ENCODE measurements at places on chromosomes 12 and 14. TPM values are rescaled to one million over a fixed set of nuclear protein-coding genes. Genes with fewer than 3 reads are reported as not detected.

DNA sequence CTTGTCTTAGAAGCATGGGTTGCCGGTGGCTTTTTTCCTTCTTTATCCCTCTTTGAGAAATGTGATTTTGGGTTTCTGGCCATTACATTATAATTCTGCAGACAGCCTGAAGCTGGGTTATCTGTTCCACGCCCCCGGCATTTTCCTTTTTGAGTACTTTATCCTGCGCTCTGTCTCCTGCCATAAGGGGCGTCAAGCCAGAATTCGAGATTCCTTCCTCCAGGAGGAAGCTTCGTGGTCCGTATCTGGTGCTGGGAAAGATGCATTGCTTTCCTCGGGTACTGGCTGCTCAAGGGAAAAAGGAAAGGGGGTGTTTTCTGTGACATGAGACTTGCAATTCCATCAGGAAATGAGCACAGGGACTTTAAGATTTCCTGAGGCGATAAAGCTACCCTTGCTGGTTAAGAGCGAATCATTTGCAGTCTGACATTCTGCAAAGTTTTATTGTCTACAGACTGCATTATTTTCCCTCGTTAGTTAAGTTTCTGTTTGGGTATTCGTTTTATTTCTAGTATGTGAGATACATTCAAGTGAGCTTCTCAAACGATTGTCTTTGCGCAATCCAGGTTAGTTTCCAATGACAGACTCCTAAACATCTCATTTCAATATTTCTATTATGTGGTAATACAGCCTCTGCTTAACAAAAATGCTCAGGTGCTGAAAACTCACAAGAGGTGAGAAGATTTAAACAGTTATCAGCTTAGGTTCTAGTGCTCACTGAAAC is 694 bp downstream of the AKAP5 start:
- peak; percentile 42 for DNase-seq

DNA sequence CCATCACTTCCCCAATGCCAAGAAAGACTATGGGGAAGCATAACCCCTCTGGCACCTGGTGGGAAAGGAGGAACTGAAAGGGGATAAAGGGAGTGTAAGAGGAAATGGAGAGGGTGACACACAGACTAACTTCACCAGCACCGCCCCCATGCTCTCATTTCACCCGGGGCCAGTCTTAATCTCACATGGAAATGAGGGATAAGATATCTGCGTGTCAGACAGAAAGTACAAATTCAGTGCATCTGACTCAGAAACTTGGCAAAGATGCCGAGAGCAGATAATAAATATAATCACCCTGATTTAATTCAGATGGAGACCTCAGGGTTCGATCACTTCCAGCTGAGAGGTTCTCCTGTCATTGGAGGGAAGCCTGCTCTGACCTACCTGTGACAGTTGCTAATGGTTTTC is 191.6 kb downstream of the DUSP6 start:
- peak; percentile 65 for DNase-seq

- DNase-seq, result no peak
These were observed 50.0 kb downstream of the GPHB5 start for GRCh38 chr14:63268771-63269170.

DNA sequence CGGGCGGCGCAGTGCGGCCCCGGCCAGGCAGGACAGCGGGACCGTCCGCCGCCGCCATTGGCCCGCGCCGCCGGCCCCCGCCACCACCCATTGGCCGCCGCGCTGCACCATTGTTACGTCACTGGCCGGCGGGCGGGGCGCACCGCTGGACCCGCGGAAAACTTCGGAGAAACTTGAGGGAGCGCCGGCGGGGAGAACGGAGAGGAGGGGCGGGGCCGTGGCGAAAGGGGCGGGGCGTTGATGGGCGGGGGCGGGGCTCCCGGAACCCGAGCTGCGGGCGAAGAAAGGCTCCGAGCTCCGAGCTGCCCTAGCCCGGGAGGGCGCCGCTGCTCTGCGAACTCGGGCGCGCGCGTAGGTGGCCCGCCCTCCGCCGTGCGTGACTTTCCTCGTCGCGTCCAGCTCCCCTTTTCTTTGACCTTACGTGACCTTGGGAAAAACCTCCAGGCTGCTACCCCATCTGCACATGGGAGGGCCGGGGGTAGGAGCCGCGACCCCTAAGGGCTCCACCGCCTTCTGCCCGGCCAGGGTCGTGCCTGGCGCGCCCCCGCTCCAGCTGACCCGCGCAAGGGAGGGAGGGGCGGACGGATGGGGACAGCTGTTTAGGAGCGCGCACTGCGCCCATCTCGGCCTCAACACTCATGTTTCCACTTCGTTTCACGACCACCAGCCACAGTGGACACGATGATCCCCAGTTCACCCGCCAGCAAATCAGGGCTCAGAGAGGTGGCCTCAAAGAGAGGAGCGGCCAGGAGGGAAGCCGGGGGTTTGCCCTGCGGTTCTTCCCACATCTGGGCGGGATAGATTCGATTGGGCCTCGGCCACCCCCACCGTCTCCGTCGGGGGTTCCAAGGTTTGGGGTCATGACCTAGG is at the start of gene ANKRD9:
Gene ANKRD9 (minus strand): TSS at position 31 of the 870 bp plus-strand sequence. CDS start 1,887 bp downstream, outside the sequence.
- peak; percentile 96 for DNase-seq

- DNase-seq, result no peak
These were observed 88.1 kb upstream of the DIO3 start for GRCh38 chr14:101473045-101473729.

DNA sequence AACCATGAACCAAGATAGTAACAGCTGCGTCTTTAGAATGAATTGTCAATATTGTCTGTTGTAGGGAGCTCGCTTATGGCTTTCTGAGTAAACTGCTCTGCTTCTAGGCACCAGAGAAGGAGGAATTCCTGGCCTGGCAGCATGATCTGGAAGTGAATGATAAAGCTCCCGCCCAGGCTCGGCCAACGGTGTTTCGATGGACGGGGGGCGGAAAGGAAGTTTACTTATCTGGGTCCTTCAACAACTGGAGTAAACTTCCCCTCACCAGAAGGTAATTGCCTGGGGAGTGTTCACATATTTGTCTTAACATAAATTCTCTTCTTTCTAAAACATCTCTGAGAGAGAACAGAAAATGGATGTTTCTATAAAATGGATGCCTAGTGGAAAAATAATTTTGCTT is 4.3 kb downstream of the PRKAB1 start:
- no peak for DNase-seq

GRCh38 chr12:54054742-54055194 is 1.1 kb downstream of the HOXC4 start:
- no peak for DNase-seq

DNA sequence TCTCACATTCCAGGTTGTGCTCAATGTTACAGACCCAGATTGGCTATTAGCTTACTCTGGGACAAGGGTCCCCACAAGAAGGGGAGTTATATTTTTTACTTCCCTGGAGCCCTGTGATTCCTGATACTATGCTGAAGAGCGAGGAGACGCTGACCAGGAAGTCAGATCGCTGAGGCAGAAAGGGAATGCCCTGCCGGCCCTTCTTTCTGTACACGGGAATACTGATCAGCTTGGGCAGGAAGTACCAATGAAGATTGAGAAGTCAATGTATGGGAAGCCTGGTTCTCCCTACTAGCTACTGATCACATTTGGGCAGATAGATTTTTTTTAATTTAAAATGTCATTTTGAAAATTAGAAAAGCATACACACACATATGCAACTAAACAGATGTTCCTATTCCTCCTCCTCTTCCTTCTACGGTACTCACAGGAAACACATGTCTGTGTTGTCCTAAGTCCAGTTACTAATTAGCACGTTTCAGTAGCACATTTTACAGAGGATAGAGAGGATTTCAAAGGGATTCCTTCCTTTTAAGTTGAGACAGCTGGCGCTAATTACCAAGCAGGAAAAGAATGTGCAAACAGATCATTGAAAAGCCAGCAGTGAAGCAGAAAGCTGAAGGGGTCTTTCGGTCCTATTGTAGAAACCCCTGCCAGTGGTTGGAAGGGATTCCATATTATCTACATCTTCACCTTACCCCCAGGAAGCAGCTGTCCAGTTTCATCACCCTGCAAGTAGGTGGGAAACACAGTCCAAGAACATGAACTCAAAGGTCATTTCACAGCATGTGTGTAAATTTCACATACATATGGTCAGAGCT is 292.4 kb downstream of the DUSP6 start:
- DNase-seq, result peak; percentile 37

DNA sequence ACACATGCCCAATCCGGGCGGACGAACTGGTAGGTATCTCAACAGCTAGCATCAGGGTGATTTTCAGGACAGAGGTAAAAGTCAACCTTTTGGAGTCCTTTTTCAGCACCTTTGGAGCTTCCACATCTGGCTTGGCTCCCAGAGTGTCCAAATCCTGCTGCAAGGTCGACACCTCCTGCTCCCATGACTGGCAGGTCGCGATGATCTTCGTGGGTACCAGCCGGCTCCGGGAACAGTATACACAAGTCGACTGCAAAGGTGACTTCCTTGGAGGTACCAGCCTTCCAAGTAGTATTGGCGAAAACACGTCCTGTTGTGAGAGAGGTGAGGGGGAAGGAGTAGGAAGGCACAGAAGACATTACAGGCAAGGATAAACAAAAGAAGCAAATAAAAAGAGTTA is 672.7 kb downstream of the TMEM121 start:
- no peak for DNase-seq

- peak; percentile 64 for DNase-seq
These were observed 77.0 kb downstream of the SEC23A start for GRCh38 chr14:39025810-39026627.

DNA sequence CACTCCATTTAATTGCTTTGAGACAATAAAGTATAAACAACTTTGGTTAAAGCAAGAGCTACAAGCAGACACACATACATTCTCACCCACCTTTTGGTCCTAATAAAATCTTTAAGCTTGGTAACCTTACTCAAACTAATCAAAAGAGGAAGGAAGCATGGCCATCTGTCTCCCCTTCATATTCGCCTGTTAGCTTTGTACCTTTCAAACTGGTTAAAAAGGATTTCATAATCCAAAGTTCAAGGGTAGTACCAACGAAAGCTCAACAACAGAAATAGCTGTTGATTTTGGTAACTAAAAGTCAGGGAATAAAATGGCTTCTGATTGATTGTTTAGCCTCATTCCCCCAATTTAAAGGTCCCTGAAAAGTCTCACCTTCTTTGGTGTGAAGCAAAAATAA is 456.9 kb downstream of the BCAT1 start:
- DNase-seq, result no peak

- no peak for DNase-seq
These were observed 41.8 kb downstream of the DIO3 start for GRCh38 chr14:101603096-101603495.

DNA sequence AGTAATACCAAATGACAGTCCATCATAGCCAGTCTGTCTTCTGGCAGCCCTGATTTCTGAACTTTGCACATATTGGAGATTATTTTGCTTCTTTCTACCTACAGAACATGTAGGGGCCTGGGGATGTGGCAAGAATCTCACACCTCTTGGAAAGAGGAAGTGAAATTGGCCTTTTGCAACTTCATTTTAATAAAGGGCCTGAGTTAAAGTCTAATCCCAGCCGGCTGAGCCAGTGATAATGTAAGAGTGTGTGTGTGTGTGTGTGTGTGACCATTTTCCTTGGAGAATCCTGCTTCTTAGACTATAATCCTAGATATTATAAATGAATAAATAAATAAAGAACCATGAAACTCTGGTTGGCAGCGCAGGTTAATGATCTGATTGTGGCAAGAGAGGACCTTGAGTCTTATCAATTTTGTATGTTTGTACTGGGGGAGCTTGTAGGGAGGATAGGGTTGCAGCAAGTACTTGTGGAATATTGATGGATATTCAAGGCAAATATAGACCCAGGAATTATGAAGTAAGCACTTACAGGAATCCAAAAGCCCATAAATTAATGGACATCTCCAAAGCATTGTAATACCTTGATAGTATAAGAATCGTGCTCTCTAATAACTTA is 233.2 kb upstream of the AMIGO2 start:
- DNase-seq, result no peak

DNA sequence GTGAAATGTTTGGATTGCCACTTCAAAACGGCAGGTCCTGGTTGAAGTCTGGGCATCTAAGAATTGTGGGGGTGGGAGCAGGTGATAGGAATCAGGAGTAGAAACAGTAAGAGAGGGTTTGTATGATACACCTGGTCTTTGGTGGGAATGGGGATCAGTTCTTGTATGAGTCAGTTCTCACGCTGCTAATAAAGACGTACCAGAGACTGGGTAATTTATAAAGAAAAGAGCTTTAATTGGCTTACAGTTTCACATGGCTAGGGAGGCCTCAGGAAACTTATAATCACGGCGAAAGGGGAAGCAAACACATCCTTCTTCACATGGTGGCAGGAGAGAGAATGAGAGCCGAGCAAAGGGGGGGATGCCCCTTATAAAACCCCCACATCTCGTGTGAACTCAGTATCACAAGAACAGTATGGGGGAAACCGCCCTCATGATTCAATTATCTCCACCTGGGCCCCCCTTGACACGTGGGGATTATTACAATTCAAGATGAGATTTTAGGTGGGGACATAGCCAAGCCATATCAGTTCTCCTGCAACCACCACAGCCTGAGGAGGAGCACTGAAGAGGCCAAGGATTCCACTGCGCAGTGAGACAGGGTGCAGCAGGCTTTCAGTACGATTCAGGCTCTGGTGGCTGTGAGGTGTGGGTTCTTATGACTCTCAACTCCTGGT is 52.1 kb downstream of the DRAM1 start:
- DNase-seq, result no peak

- no peak for DNase-seq
These were observed 13.2 kb downstream of the SLC2A14 start for GRCh38 chr12:7859552-7859951.

DNA sequence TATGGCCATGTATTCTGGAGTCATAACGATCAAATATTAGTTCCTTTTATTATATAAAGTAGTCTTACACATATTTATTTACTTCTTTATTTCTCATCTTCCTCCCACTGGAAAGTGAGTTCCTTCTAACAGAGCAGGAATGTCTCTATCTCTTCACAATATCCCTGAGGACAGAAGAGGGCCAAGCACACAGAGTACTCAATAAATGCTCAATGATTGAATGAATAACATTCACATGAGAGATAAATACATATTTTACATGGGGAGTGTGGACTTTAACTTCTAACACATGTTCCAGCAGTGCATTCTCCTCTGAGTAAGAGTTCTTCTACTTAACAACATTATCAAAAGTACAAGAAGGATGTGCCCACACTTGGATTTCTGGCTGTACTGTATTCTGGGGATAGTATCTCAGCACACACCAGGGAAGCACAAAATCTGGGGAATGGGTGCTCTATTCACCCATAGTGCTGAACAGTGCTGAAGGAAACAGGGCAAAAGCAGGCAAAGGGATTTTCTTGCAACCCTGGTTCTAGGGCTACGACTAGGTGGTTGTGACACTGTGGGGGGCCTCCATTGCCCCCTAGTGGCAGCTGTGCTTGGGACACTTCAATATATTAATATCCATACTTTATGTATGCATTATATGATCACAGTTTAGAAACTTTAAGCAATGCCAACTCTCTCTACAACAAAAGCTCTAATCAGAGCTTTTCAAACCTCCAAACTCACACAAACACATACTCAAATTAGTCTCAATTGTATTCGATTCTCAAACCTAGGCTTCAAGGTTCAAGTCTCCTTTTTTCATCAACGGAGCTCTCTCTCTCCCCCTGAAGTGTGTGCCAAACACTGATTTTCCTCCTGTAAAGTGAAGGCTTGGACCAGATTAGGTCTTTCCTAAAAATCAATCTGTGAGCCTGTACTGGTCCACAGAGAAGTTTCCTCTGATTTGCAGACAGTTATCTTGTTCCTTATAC is 115.5 kb downstream of the SLC2A13 start:
- DNase-seq, result peak; percentile 54

- DNase-seq, result peak; percentile 71
These were observed 274.7 kb downstream of the DAD1 start for GRCh38 chr14:22314183-22314820.

Gene PLEKHD1
- total RNA-seq, result under 0.01 TPM

Gene LTBR
- total RNA-seq, result 74.0 TPM

Gene CD163L1
- total RNA-seq, result 5.4 TPM

Measured in dermis blood vessel endothelial cell (primary cell).